ENCODE measurements at places on chromosomes 3 and 15.
A peak's percentile ranks its signal among the peaks of the same experiment; 100 is the strongest.

DNA sequence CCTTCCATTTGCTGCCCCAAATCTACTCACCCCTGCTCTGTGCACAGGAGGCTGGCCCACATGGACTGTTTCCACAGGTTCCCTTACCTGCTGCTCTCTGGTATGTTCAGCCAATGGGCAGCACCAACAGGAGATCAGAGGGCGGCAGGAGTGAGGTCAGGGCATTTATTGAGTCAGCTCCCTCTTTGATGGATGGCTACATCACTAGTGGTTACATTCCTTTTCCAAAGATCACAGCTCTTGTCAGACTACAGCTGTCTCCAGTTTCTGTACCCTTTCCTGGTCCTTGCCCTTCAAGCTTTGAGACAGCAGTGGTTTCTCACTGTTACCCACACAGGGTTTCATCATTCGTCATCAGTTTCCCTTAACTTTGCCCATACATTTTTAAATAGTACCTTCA lies 325.1 kb downstream of the SUCLG2 start:
- DNase-seq, result no peak

DNA sequence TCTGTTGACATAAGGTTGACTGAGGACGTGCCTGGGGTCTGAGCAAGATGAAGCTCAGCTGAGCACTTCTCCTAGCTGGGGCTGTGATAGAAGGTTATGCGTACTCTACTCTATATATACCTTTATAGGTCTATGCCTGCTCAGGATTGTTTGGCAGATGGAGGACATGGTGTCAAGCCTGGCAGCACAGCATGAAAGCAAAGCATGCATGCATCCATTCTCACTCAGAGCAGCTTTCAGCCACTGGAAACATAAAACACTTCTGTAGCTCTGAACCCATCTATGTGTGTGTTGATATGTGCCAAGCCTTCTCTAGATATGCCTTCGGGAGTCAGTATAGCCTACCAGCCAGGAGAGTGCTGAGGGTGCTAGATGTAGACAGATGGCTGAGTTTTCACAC lies 142.3 kb upstream of the NUDT16 start:
- DNase-seq, result no peak

DNA sequence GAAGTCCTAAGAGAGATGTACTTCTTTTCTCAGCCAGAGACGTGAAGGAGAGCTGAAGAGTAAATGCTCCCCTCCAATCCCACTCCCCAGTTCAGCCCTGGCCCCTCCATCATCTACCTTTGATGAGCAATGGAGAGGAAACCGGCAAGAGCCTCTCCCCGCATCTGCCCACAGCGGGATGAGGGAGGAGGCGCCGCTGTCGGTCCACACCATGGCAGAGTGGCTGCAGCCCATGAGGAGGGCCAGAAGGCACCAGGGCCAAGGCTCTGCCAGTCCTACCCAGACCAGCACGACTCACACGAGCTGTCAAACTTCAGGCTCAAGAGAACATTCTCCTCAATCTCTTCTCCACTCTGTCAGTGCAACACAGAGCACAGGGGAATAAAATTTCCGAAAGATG lies 129.8 kb downstream of the OSBPL10 start:
- DNase-seq, result no peak

GRCh38 chr3:143586576-143586975 lies 261.7 kb downstream of the SLC9A9 start:
- DNase-seq, result peak; percentile 78

DNA sequence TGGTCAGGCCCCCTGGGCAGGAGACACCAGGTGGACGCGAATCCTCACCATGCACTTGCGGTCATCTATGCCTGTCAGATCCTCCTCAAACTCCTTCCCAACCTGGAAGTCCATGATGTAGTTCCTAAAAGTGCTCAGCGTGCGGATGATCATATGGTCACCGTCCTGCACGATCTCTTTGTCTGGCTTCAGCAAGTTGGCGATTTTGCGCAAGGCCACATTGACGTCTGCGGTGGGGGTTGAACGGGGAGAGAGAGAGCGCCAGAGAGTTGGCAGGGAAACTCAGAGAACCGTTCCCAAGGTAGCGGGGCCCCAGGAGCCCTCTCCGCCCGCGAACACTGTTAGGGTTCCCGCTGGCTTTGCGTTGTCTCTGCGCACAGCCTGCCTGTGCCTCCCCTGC lies 809 bp downstream of the RBP1 start:
- DNase-seq, result peak; percentile 53

- DNase-seq, result no peak
Observed at GRCh38 chr3:71520161-71521020, 63.1 kb downstream of the FOXP1 start.

DNA sequence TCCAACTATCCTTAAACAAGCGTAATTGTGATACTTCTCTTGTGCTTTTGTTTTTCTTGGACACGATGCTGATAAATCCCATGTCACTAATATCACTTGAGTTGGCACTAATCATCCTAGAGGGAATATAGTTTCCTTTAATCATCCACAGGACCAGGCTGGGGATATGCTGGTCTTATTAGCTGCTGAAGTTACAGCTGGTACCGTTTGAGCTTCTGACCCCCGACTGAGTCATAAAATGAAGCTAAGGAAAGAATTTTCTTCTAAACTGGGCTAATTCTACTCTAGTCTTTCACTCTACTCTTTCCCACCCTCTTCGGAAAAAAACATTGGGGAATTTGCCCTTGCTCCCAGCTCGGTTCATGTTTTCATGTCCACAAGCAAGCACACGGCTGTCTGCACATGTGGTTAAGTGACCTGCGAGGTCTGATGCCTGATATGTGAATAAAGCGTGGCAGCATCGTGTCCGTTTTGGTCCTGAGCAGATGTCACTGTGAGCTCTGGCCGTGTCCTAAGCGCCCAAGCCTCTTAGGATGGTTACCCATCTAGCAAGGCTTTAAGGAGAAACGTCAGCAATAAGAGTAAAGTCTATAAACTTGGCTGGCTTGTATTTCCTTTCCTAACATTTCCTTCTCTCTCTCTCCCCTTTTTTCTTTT lies 223.7 kb downstream of the ITPR1 start:
- peak; percentile 87 for DNase-seq

DNA sequence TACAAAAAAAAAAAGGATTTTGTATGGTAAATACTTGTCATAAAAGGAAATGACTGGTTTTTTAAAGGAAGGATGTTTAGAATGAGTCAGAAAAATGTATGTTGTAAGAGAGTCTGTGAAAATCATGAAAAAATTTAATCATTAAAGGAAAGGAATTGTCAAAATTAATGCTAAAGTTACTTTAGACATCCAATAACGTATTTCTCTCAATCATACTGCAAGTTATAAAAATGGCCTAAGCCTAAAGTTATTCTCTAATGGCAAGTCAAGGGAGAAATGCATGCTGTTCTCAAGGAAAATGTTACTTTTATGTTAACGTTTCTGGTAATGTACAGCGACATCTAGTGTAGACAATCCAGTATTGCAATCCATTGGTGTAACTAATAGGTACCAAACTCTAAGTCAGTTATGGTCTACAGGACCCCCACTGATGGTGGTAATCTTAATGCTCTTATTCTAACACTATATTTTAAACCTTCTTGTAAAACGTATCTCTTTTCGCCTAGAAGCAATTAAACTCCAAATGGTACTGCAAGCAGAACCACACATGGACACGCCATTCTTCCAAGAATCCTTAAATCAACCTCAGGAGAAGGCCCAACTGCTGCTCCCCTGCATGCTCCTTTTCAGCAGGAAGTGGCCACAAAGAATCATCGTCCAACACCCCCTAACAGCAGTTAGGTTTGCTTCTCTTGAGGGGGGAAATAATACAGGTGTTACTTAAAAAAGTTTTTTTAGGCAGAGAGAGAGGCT lies 35.2 kb downstream of the NCEH1 start:
- peak; percentile 69 for DNase-seq

- no peak for DNase-seq
Observed at GRCh38 chr15:70065006-70065722, 32.6 kb downstream of the TLE3 start.

DNA sequence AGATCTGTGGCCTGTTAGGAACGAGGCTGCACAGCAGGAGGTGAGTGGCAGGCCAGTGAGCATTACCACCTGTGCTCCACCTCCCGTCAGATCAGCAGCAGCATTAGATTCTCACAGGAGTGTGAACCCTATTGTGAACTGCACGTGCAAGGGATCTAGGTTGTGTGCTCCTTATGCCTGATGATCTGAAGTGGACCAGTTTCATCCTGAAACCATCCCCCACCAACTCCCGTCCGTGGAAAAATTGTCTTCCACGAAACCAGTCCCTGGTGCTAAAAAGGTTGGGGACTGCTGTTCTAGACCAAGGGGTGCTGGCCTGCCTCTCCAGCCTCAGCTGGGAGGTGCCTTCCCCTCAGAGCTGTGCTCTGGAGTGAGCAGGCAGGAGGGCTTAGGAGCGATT lies 61.4 kb downstream of the RPLP1 start:
- DNase-seq, result no peak

- DNase-seq, result peak; percentile 91
Observed at GRCh38 chr3:72031581-72031980, 246.6 kb upstream of the PROK2 start.

All from fibroblast of mammary gland (primary cell).